HEK293T (cell line): ENCODE measurements at places on chromosomes 5 and 9.
A peak's percentile ranks its signal among the peaks of the same experiment; 100 is the strongest.

- DNase-seq: peak; percentile 50
Measured at GRCh38 chr9:113446323-113446740, 17.2 kb upstream of the RGS3 start.

GRCh38 chr5:115246361-115246991 lies 16.2 kb downstream of the PGGT1B start:
- peak; percentile 38 for DNase-seq

DNA sequence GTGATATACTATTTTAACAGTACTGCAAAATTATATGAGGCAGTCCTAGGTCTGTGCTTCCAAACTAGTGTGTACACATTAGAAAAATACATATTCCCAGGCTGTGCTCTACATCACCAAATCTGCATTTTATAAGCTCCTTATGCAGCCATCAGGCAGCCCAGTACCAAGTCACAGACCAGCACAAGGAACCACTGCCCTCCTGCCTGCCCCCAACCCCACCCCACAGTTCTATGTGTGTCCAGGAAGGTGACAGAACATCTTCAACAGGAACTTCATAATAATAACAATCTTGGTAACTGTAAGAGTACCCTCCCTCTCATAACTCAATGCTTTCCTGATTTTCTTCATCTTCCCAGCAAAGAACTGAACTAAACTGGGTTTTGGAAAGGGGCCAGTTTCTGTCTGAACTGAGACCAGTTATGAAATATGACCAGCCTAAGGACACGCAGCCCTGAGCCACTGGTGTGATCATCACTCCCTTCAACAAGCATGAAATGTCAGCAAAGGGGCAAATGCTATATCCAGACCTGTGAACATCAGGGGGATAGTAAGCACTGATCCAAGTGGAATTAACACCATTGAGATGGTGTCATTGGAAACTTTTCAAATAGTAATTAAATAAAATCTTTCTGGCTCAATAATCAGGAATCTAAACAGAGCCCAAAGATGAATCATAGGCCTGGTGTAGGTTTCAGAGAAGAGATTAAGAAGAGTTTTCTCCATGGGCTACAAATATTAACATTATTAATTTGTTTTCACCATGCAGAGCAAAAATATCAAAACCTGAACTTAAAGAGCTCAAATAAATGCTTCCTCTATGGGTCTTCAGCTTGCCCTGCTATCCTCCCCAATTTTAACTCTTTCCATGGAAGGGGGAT lies 82.1 kb downstream of the DPYSL3 start:
- DNase-seq: no peak

DNA sequence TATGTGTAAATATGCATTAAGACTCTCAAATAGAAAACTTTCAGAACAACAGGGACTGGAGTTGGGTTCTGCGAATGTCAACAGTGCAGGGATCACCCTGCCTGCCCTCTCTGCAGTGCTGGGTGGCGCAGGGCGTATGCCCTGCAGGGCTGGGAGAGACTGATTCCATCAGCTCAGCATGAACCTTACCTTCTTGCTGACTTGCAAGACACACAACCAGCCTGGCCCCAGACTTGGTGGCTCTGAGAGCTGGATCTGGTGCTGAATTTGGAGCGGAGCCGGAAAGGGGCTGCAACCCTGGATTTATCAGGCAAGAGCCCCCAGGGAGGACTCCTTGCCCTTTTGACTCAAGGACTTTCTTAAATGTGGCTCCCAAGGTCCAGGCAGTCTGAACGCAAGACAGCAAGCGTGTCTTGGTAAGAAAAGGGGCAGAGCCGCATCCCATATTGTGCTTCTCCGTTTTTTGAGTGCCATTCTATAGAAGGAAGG lies 376.0 kb upstream of the IRX2 start:
- no peak for DNase-seq
